ENCODE measurements at places on chromosomes 13 and 19. TPM values are rescaled to one million over a fixed set of nuclear protein-coding genes. Genes with fewer than 3 reads are reported as not detected.

- no peaks in the 10 kb centered on the region for H3K27me3 ChIP-seq
- H3K36me3 ChIP-seq, result no peaks in the 10 kb centered on the region
- DNase-seq, result no peak
- no peak overlapping the region for H3K27ac ChIP-seq
- no peaks in the 10 kb centered on the region for H3K4me1 ChIP-seq
Measured at GRCh38 chr13:61013796-61014195, 401.9 kb downstream of the PCDH20 start.

GRCh38 chr19:1018932-1019615 is 1.8 kb downstream of the TMEM259 start:
- H3K4me1 ChIP-seq, result peaks cover 33% of the 10 kb centered on the region
- H3K27ac ChIP-seq, result peak overlapping the region; percentile 85
- H3K4me3 ChIP-seq, result peak overlapping the region; percentile 85
- DNase-seq, result no peak

DNA sequence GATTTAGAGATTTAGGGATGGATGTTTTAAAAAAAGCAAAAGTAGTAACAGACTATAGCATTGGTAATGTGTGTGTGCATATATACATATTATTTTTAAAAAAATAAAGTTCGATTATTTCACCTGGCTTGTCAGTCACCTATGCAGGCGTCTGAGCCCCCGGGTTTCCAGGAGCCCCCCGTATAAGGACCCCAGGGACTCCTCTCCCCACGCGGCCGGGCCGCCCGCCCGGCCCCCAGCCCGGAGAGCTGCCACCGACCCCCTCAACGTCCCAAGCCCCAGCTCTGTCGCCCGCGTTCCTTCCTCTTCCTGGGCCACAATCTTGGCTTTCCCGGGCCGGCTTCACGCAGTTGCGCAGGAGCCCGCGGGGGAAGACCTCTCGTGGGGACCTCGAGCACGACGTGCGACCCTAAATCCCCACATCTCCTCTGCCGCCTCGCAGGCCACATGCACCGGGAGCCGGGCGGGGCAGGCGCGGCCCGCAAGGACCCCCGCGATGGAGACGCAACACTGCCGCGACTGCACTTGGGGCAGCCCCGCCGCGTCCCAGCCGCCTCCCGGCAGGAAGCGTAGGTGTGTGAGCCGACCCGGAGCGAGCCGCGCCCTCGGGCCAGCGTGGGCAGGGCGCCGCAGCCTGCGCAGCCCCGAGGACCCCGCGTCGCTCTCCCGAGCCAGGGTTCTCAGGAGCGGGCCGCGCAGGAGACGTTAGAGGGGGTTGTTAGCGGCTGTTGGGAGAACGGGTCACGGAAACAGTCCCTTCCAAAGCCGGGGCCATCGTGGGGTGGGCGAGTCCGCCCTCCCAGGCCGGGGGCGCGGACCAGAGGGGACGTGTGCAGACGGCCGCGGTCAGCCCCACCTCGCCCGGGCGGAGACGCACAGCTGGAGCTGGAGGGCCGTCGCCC is 840 bp upstream of the CCNA1 start:
- peak; percentile 39 for DNase-seq
- H3K27ac ChIP-seq, result no peak overlapping the region
- H3K4me3 ChIP-seq, result peak overlapping the region; percentile 61
- H3K27me3 ChIP-seq, result peaks cover 48% of the 10 kb centered on the region

- peaks cover 16% of the 10 kb centered on the region for H3K4me1 ChIP-seq
- H3K4me3 ChIP-seq, result no peak overlapping the region
- peaks cover 14% of the 10 kb centered on the region for H3K27me3 ChIP-seq
- no peak overlapping the region for H3K27ac ChIP-seq
- no peak for DNase-seq
- H3K36me3 ChIP-seq, result no peaks in the 10 kb centered on the region
Measured at GRCh38 chr13:26943748-26944147, 183.2 kb upstream of the GPR12 start.

DNA sequence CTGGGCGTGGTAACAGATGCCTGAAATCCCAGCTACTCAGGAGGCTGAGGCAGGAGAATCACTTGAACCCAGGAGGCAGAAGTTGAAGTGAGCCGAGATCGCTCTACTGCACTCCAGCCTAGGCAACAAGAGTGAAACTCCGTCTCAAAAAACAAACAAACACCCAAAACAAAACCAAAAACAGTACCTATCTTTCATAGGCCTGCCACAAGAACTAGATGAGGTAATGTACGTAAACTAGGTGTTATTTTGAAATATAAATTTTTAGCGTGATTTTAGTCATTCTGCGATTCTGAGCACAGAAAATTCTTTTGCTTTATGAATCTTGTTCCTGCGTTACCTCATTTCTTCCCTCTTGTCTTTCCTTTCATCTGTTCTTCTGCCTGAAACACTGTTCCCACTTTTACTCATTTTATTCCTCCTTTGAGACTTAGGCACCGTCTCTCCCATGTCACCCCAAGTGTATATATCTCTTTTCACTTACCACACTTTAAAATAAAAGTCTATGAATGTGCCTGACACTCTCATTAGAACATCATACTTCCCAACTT is 238.2 kb upstream of the HTR2A start:
- no peaks in the 10 kb centered on the region for H3K27me3 ChIP-seq
- no peak overlapping the region for H3K27ac ChIP-seq
- no peak overlapping the region for H3K4me3 ChIP-seq
- H3K4me1 ChIP-seq, result peaks cover 10% of the 10 kb centered on the region

DNA sequence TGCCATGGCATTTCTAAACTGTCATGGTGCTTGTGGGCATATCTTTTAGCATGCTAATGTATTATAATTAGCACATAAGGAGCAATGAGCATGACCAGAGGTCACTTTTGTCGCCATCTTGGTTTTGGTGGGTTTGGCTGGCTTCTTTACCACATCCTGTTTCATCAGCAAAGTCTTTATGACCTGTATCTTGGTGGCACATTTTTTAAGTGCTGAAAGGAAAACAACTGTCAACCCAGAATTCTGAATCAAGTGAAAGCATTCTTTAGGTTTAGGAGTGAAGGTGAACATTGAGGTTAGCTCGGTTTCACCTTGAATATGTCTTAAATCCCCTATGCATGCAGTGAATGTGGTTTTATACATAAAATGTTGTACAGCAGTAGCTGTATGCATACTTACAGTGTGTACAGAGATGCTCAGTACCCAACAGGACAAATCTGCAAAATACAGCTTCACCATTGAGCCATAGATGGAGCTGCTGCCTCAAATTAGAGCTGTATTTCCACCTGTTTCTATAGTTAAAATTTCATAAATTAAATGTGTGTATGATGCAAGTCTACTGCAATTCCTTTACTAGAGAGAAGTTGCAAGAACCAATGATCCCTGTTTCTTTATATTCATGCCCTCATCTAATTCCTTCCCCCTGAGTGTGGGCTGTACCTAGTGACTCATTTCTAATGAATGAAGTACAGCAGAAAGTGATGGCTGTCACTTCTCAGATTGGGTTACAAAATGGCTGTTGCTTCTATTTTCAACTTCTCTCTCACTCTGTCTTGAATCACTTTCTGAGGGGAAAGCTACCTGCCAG is 25.2 kb upstream of the IGSF23 start:
- no peaks in the 10 kb centered on the region for H3K36me3 ChIP-seq
- H3K27me3 ChIP-seq, result no peaks in the 10 kb centered on the region
- peaks cover 33% of the 10 kb centered on the region for H3K4me1 ChIP-seq
- no peak overlapping the region for H3K4me3 ChIP-seq
- peak overlapping the region; percentile 92 for H3K27ac ChIP-seq

- no peaks in the 10 kb centered on the region for H3K36me3 ChIP-seq
- H3K4me3 ChIP-seq, result no peak overlapping the region
- H3K27me3 ChIP-seq, result no peaks in the 10 kb centered on the region
- no peak for DNase-seq
- no peaks in the 10 kb centered on the region for H3K4me1 ChIP-seq
- H3K27ac ChIP-seq, result no peak overlapping the region
Measured at GRCh38 chr13:39263531-39263930, 225.3 kb downstream of the NHLRC3 start.

DNA sequence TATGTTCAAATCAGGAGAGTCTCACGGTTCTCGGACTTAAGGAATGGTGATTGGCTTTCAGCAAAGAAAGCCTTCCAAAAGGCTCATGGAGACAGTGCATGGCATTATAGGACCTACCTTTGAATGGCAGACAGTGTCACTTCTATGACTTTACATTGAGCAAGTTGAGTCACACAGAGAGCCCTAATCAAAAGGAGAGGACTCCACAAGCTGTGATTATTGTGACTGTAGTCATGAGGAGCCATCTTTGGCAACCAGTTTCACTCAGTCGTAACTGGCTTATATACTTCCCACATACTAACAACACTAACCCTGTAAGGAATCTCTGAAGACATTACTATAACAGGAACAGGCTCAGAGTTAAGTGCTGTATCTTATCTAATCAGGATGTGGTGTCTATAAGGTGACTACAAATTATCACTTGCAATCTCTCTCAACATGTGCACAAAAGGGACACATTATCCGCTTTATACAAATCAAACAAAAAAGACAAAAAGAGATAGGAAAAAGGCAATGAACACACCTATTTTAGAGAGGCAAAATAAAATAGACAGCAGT is 6.1 kb downstream of the LGALS14 start:
- H3K4me3 ChIP-seq, result no peak overlapping the region
- peaks cover 4% of the 10 kb centered on the region for H3K27me3 ChIP-seq
- no peaks in the 10 kb centered on the region for H3K36me3 ChIP-seq
- no peaks in the 10 kb centered on the region for H3K4me1 ChIP-seq
- no peak for DNase-seq

DNA sequence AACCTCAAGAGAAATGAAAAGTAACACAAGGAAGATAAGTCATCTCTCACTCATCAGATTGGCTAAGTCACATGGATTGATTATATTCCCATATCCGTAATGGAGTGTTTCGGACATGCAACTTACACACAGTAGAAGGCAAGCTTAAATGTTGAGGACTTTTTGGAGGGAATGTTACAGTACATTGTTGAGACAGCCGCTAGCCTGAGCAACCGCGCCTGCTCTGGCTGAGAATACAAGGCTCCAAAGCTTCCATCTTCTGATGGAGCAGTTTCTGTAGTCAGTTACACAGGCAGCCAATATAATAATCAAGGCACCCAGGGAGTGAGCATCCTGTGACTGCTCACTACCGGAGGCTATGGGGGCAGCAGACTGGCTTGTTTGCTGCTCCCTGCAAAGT is 1.0 kb upstream of the CRYL1 start:
- no peaks in the 10 kb centered on the region for H3K36me3 ChIP-seq
- no peaks in the 10 kb centered on the region for H3K27me3 ChIP-seq
- H3K4me1 ChIP-seq, result 0 out of 2 replicates have a peak, but pooled peaks cover 8% of the 10 kb centered on the region
- peak overlapping the region; percentile 80 for H3K4me3 ChIP-seq
- DNase-seq, result peak; percentile 48
- H3K27ac ChIP-seq, result peak overlapping the region; percentile 64

GRCh38 chr13:78868991-78869390 is 210.0 kb upstream of the OBI1 start:
- H3K27ac ChIP-seq, result no peak overlapping the region
- H3K4me3 ChIP-seq, result no peak overlapping the region
- H3K27me3 ChIP-seq, result no peaks in the 10 kb centered on the region
- no peaks in the 10 kb centered on the region for H3K36me3 ChIP-seq
- H3K4me1 ChIP-seq, result no peaks in the 10 kb centered on the region
- no peak for DNase-seq

GRCh38 chr13:71618159-71618558 is 248.8 kb downstream of the DACH1 start:
- no peak overlapping the region for H3K4me3 ChIP-seq
- no peaks in the 10 kb centered on the region for H3K4me1 ChIP-seq

DNA sequence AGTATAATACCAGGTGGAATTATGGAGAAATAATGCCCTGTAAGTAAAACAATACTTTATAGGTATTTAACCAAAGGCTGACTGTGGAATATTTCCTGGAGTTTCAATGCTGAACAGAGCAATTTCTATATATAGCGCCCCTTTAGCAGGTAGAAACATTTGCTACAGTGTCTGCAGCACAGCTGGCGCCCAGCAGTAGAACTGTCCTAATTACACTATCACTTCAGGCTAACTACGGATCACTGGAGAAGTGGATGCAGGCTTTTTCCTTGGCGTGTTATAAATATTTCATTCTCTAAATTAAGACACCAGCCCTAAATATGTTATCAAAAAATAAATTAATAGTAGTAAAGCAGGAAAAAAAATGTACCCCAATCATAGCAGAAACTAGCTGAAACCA is 3.1 kb downstream of the SHISA2 start:
- DNase-seq, result no peak
- H3K4me3 ChIP-seq, result no peak overlapping the region
- H3K36me3 ChIP-seq, result no peaks in the 10 kb centered on the region
- H3K4me1 ChIP-seq, result no peaks in the 10 kb centered on the region
- H3K27me3 ChIP-seq, result peaks cover 61% of the 10 kb centered on the region

DNA sequence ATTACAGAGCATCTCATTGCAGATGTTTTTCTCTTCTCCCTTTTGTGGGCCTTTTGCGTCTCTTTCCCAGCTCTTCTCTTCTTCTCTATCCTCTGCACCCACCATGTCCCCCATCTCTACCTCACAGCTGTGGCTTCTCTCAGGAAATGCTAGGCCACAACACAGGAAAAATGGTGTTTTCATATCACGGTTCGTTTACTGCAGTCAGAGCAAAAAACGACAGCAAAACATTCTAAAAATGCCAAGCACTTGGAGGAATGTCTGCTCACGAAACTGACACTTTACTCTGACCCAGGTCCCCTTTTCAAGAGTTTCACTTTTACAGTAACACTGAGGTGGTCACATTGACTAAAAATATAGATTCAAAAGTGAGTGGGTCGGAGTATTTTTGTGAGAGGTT is 152.2 kb downstream of the DCT start:
- peaks cover 19% of the 10 kb centered on the region for H3K4me1 ChIP-seq
- H3K27ac ChIP-seq, result no peak overlapping the region
- no peaks in the 10 kb centered on the region for H3K36me3 ChIP-seq
- no peak overlapping the region for H3K4me3 ChIP-seq
- DNase-seq, result no peak

DNA sequence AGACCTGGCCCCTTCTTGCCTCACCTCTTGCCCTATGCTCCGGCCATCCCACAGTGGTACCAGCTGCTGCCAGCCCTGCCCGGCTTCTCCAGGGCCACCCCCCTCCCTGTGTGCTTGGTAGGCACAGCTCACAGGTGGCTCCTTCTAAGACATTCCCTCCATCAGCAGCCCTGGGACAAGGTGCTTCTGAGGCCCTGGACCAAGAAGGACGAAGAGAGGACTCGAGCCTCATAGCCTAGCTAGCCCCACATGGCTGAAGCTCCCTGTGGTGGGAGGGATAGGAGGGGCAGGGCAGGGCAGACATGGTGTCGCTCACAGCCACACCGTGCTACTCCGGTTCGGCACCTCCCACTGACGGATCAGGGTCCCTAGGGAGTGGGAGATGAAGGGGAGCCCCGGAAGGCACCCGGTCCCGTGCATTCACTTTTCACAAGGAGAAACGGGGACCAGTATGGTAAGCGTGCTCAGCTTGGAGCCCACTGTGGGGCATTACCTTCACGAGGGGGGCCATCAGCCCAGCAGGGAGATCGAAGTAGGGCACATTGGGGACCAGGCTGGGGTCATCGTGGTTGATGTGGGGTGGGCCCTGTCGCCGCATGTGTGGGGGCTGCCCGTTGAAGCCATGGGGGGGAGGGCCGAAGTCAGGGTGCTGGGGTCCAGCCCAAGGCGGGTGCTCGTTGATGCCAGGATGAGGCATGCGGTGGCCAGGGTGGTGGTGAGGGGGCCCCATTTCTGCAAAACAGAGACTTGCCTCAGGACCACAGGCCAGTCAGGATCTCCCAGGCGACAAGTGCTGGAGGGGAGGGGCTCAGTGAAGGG is 19.5 kb downstream of the CHERP start:
- H3K4me1 ChIP-seq, result no peaks in the 10 kb centered on the region
- no peak overlapping the region for H3K27ac ChIP-seq
- no peak for DNase-seq
- peaks cover 19% of the 10 kb centered on the region for H3K36me3 ChIP-seq

GRCh38 chr19:8545743-8546142 is 31.5 kb downstream of the MYO1F start:
- DNase-seq, result no peak
- H3K27ac ChIP-seq, result no peak overlapping the region
- no peak overlapping the region for H3K4me3 ChIP-seq
- H3K36me3 ChIP-seq, result no peaks in the 10 kb centered on the region

PRR20B gene
- total RNA-seq, result not detected

C19orf81 gene
- total RNA-seq, result not detected

SLC25A42 gene
- total RNA-seq, result 7.3 TPM

SELENOV gene
- not detected for total RNA-seq

All from GM23248 (cell line).